ENCODE measurements at places on chromosomes 12 and 14.

GRCh38 chr12:27387473-27387872 is 54.8 kb downstream of the BMAL2 start:
- DNase-seq, result no peak

DNA sequence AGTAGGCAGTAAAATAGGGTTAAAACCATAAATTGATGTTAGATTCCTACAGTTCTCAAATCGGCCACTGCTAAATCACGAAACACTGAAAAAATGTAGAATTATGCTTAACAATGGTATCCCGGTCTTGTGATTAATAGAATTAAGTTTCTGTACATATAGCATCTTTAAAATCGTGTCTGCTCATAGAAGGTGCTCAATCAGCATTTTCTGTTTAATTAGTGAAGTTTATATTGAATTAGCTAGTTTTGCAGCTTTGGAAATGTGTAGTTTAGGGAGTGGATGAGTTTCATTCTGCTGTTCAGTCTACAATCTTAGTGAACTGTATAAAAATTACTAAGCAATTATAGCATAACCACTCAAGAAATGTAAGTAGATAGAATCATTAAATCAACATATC is 1075.8 kb upstream of the FLRT2 start:
- no peak for DNase-seq

DNA sequence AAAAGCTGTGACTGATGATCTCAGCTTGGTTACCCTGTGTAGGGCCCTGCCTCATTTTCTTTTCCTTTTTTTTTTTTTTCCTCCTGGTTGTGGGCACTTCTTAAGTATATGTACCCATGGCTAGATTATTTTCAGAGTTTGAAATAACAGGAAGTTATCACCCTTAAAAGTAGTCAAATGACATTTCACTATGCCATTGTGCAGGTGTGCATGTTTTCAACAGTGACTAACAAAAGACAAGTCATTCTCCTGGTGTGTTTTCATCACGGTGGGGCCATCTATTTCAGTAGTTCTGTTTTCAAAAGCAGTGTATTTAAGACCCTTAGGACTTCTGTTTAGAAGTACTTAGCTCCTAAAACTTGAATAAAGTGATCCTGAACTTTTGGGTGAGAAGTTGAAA is 15.0 kb downstream of the GABARAPL1 start:
- no peak for DNase-seq

GRCh38 chr14:50198499-50198898 is 32.9 kb downstream of the SOS2 start:
- no peak for DNase-seq

DNA sequence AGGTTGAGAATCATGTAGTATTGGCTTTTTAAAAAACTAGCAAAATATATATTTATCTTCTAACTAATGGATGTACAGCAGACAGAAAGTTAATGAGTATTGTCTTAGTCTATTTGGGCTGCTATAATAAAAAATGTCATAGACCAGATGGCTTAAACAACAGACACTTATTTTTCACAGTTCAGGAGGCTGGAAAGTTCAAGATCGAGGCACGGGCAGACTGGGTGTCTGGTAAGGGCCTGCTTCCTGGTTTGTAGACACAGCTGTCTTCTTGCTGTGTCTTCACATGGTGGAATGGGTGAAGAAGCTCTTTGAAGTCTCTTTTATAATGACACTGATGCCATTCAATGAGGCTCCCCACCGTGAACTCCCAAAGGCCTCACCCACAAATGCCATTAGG is 70.1 kb upstream of the KRR1 start:
- DNase-seq, result no peak

- no peak for DNase-seq
Observed at GRCh38 chr12:53976172-53976822, 1.5 kb upstream of the HOTAIR start.

GRCh38 chr14:74985028-74985310 is 17.8 kb upstream of the EIF2B2 start:
- DNase-seq, result no peak

DNA sequence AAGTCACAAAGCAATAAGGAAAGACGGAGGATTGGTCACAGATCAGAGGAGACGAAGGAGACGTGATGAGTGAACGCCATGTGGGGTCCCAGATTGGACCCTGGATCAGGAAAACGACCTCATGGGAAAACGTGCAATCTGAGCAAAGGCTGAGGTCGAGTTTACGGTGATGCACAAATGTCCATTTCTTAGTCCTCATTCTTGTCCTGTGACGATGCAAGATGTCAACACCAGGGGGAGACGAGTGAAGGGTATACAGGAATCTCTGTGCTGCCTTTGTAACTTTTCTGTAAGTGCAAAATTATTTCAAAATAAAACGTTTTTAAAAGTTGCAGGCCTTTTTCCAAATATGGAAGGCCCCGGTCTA is 329.8 kb downstream of the MED13L start:
- no peak for DNase-seq

GRCh38 chr12:70393787-70394499 is 27.9 kb downstream of the KCNMB4 start:
- no peak for DNase-seq

GRCh38 chr12:10982244-10982643 is 4.5 kb downstream of the TAS2R50 start:
- DNase-seq, result no peak
